ENCODE measurements at places on chromosomes 11 and 22.

- no peak for DNase-seq
Observed at GRCh38 chr11:34891611-34892010, 24.6 kb downstream of the APIP start.

DNA sequence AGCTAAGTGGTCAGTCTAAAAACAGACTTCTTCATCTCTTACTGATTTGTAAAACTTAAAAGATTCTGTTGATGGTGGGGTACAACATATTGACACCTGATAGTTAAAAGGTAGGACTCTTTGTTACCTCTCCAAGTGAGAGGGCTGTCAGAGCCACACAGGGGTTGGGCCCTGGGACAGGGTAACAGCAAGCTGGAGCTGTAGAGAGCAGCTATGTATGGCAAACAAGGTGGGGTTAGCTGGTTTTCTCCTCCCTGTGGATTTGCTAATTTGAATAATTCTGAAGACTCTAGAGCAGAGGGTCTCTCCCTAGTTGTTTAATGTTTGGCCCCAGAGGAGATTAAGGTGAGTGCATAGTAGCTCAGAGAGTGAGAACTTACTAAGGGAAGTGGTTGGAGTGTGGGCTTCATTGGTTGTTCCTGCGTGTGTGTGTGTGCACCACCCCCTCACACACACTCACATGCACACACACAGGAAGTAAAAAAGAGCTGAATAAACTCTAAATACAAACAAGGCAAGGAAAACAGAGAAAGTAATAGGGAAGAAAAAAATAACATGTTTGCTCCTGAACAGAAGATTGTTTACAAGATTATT, 9.2 kb upstream of the GAS2 start:
- no peak for DNase-seq

GRCh38 chr11:65355776-65356393, 1.3 kb downstream of the TIGD3 start:
- DNase-seq: no peak

- no peak for DNase-seq
Observed at GRCh38 chr11:67303835-67304411, 593 bp downstream of the SSH3 start.

GRCh38 chr11:57744357-57744756, 3.1 kb downstream of the SELENOH start:
- no peak for DNase-seq

- no peak for DNase-seq
Observed at GRCh38 chr22:47245786-47246185, 483.3 kb downstream of the TBC1D22A start.

DNA sequence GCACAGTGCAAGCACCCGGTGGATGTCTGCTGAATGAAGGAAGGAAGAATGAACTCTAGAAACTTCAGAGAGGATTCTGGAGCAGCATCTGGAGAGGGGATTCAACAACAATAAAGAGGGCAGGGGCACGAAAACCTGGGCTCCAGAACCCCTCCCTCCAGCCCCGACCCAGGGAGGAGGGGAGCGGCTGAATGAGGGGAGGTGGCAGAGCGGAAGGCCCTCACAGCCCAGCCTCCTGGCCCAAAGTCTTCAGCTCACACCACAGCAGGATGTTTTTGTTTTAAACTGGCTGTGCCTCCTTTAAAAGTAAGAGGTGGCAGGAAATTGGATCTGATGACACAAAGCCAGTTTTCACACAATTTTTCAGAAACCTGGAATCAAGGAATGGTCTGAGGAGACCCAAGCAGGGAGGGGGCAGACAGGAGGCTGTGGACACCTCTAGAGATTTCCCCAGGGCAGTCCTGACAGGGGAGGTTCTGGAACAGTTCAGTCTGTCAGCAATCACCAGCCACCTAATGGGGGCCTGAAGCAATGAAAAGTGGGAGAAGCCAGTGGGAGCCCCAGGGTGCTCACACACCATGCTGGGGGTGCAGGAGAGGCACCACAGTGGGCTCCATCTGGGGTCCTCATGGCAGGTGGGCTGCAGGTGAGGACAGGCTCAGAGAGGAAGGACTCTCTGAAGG, 44.4 kb upstream of the TCF20 start:
- DNase-seq: no peak

- DNase-seq: no peak
Observed at GRCh38 chr11:32297611-32298011, 137.7 kb downstream of the WT1 start.

- DNase-seq: no peak
Observed at GRCh38 chr11:113375402-113375801, 12.2 kb upstream of the ANKK1 start.

DNA sequence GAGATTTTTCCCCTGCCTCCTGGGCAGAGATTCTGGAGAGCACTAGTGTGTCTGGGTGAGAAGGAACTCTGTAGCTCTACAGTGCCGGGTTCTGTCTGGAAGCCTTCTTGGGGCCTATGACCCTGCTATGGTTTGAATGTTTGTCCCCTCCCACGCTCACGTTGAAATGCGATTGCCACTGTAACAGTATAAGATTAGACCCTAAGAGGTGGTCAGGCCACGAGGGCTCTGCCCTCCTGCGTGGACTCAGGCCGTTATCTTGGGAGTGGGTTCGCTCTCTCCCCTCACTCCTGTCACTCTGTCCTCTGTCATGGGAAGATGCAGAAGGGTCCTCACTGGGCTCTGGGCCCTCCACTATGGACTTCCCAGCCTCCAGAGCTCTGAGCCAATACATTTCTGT, 3.5 kb downstream of the AP5B1 start:
- no peak for DNase-seq

- DNase-seq: no peak
Observed at GRCh38 chr22:24810043-24810749, 4.2 kb downstream of the SGSM1 start.

GRCh38 chr11:130024361-130024760, 21.7 kb upstream of the PRDM10 start:
- no peak for DNase-seq

DNA sequence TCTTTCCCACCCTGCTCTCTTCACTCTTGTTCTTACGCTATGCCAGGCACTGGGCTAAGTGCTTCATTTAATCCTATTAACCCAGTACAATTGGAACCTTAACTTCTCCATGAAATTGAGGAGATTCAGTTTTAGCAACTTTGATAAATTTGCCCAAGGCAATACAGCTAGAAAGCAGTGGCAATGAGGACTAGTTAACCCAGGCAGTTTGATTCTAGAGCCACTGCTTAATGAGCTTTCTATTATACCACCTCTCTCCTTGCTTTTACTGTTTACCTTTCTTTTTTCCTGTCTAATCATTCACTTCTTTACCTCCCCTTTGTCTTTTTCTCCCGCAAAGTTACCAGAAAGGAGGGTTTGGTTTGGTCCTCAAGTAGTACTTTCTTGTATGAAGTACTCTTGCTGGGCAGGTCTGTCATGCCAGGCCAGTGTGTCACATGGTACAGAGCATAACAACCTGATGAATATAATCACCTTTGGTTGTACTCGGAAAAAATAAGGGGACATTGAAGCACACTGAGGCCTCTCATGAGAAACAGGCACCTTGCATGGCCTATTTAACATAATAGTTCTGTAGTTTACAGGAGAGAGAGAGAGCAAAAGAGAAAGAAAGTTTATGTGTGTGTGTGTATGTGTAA, 70.6 kb downstream of the PDHX start:
- DNase-seq: no peak

DNA sequence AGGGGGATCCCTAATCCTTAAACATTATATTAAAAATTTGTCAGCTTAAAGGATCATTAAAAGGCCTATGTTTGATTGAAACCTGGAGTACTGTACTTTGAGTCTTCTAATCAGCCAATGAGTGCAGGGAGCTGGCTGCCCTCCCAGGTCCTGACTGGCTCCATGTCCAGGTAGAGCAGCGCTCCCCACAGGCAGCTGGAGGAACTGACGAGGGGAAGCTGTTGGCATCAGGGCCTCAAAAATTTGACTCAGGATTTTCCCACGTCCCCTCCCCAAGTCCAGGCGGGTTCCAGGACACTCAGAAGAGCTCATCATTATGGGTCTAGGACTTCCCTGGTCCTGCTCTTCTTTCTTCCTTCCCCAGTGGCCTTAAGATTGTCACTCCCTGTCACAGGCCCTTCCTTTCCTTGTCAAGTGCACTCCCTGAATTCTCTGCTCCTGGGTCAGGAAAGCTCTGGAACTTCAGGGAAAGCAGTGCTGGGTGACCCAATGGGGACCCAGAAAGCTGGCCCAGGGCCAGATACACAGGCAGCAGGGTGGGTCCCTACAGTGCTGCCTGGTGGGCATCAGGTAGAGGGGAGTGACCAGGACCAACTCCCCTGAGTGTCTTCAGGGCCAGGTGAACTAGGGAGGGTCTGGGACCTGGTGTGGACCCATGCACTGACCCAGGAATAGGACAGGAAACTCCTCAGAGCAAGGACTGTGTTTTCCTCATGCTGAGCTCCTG, 65.5 kb downstream of the GGTLC2 start:
- DNase-seq: no peak

- no peak for DNase-seq
Observed at GRCh38 chr11:130066338-130066737, 3.4 kb upstream of the APLP2 start.

GRCh38 chr22:30422481-30423300, 2.9 kb upstream of the MTFP1 start:
- no peak for DNase-seq

DNA sequence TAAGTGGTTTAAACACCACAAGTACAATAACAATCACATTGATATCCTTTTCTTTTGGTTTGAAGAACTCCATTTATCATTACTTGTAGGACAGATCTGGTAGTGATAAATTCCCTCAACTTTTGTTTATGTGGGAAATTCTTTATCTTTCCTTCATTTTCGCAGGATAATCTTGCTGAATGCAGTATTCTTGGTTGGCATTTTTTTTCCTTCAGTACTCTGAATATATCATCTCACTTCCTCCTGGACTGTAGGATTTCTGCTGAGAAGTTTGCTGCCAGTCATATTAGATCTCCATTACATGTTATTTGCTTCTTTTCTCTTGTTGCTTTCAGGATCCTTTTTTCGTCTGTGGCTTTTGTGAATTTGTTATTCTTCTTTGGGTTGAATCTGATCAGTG, 179.0 kb upstream of the PLET1 start:
- no peak for DNase-seq

- DNase-seq: no peak
Observed at GRCh38 chr11:63719987-63720386, 38.7 kb downstream of the RTN3 start.

DNA sequence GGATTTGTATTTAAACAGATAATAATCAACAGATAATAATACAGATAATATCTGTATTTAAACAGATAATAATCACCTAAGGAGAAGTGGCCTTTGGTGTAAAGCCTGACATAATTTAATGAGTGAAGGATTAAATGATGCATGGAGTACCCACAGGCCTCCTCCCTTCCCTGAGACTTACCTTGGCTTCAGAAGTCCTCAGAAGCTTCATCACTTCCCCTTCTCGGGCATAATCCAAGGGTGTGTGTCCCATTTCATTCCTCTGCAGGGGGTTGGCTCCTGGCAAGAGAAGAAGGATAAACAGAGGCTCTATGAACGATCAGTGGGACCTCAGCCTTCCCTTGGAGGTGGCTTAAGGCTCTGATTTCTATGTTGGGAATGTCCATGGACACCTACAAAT, 85.5 kb upstream of the PHOX2A start:
- no peak for DNase-seq

- no peak for DNase-seq
Observed at GRCh38 chr11:81989093-81989492, 744.6 kb downstream of the FAM181B start.

- no peak for DNase-seq
Observed at GRCh38 chr22:30866811-30867271, 101.7 kb downstream of the MORC2 start.

DNA sequence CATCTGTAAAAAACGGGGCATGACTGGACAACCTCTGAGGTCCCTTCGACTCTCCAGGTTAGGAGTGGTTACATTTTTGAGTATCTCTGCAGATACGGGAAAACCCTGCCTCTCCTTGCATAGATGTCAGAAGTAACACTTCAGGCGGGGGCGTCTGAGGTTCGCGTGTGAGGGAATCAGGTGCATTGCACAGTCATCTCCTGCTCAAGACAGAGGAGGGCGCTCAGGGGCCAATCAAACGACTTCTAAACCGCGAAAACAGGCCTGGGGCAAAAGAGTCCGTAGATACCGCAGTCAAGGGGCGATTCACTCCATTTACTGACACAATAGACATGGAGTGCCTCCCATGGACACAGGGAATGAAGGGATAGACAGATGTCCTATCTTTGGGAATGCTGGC, 31.7 kb downstream of the KIRREL3 start:
- DNase-seq: no peak

DNA sequence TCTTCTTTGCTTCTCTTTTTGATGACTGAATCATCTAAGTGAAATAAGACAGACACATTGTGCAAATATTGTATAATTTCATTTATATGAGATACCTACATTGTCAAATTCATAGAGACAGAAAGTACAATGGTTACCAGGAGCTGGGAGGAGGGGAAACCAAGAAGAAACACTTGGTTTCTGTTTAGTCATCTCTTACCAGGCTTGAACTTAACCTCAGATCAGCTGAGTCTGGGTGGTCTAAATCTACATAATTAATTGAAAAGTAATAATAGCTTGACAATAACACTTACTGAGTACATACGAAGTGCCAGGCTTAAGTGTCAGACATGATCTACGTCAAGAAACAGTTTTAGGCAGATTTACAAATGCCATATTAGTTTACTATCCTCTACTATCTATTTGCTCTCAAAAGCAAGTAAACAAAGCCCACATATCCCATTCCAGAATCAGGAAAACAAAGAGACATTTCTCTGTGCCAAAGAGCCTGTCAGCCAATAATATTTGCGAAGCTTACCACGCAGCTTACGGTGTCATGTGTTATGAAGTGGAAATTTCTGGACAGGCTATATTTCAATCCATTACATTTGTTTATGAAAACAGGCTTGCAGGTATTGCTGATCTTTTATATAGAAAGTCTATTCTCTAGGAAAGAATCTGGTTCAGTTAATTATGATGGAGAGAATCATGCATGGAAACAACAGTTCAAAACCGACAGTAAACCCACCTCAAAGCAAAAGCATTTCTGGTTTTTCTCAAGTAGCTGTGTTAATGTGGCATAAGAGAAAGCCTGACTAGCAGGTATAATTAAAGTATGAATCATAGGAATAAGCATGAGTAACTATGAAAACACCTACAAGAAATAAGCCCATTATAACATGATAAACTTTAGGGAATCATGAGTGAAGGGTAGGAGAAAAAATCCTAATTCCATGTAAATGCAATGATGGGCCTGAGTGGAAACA, 2.7 kb upstream of the ARHGAP42 start:
- DNase-seq: no peak

- DNase-seq: no peak
Observed at GRCh38 chr22:50720301-50721256, 17.4 kb upstream of the ACR start.

- no peak for DNase-seq
Observed at GRCh38 chr11:72671152-72672099, 2.8 kb downstream of the PDE2A start.

- no peak for DNase-seq
Observed at GRCh38 chr11:8967184-8967583, 2.9 kb upstream of the TMEM9B start.

Measured in activated CD8-positive, alpha-beta memory T cell treated with anti-CD3 and anti-CD28 coated beads for 1 hour (primary cell).